ENCODE measurements at places on chromosomes 2 and 18. TPM values are rescaled to one million over a fixed set of nuclear protein-coding genes. Genes with fewer than 3 reads are reported as not detected.

NEUROD1 gene
- not detected for total RNA-seq

PLGLB2 gene
- 1.0 TPM for total RNA-seq

LBX2 gene
- not detected for total RNA-seq

RGPD4 gene
- not detected for total RNA-seq

DNA sequence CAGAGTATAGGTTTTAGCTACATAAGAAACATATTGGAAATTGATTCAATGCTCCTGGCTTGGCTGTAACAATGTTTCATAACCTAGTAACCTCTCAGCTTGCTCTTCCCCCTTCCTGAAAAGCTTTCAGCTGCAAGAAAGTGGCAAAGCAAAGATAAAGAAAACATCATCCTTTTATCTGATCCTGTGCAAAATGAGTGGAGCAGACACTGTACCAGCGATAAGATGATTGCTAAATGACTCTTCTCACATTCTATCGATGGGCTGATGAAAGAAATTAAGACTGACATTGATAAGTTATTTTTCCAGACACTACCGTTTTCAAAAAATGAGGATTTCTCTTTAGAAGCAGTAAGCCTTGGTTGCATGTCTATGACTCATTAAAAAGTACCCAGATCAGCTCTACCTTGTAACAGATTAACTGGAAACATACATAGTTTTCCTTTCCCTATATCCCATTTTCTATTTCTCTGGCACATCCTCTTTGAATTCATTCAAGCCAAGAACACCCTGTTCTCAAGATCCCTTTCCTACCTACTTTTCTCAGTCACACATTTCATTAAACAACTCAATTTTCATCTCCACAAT is 87.1 kb upstream of the LYPD1 start:
- no peak for DNase-seq
- H3K27me3 ChIP-seq, result no peaks in the 10 kb centered on the region
- no peak overlapping the region for H3K4me3 ChIP-seq
- H3K36me3 ChIP-seq, result no peaks in the 10 kb centered on the region
- H3K4me1 ChIP-seq, result no peaks in the 10 kb centered on the region

- no peak overlapping the region for H3K4me3 ChIP-seq
- no peaks in the 10 kb centered on the region for H3K27me3 ChIP-seq
- no peaks in the 10 kb centered on the region for H3K36me3 ChIP-seq
- H3K27ac ChIP-seq, result no peak overlapping the region
Measured at GRCh38 chr2:233553366-233553765, 13.2 kb downstream of the USP40 start.
